CD4-positive, alpha-beta T cell treated with Interleukin-6 at 100 ng/mL for 8 hours (primary cell): ENCODE measurements at places on chromosomes 2 and 18.
A peak's percentile ranks its signal among the peaks of the same experiment; 100 is the strongest.

DNA sequence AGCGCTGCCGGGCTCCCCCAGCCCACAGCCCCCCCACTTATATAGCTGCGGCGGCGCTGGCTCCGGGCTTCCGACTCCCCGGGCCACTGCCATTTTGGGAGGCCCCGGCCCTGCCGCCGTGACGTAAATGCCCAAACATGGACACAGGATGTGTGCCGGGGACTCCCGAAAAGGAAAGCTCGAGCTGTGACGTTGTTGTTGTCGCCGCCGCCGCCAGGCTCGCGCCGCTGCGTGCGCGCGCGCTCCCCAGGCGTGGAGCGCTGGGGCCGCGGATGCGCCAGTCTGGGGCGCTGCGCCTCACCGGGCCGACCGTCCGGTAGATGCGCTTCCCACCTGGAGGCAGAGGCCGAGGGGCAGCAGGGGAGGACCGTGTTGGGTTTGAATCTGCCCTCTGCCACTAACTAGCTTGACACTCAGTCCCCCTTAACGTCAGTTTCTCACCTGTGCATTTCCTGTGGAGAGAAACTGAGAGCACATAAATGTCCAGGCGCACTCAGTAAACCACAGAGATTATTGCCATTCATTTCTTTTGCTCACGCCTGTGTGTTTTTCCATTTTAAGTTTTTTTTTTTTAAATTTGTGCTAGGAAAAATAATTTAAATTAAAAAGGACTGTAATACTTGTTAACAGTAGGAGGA is at the start of gene EGR4:
Gene EGR4, minus strand, starts transcription at position 15 of the 638 bp plus-strand sequence. CDS start 231 bp downstream, outside the sequence.
- peak; percentile 83 for DNase-seq

GRCh38 chr2:12432985-12433625 is 283.6 kb upstream of the TRIB2 start:
- no peak for DNase-seq

- no peak for DNase-seq
Observed at GRCh38 chr2:217899231-217900009, 103.4 kb downstream of the TNS1 start.

DNA sequence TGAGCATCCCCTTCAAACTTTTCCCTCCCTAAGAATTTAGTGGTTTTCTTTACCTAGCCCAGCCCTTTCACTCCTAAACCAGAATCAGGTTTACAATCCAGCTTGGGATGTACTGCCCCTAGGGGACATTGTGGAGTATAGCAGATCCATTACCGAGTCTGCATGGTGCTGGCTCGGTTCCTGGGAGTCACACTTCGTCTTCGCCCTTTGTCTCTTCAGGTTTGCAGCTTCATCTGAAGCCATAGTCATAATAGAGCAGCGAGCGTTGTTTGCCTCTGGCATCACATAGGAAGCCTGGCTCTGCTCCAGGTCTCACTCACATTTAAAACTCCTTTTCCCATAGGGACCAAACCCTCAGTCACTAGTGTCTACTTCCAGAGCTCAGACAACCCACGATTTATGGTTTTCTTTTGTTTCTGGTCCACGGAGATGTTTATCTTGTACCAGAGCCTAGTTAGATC is 16.8 kb upstream of the LYPD6 start:
- DNase-seq = no peak

DNA sequence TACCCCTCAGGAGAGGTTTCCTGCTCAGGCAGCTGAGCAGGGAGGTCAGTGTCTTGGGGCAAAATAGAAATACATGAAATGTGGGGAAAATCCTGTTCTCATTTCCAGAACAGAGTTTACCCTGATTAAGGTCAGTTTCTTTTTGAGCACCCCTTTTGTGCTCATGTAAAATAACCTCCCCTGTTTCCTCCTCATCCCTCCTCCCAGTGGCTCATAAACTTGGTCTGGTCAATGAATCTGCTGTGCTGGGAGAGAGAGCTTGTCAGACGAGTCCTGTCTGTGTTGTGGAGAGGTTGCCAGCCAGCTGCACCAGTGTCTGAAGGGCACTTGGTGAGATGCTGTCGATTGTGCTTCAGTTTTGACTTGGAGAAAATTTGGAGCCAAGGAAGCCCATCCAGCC is 48.6 kb downstream of the NTSR2 start:
- no peak for DNase-seq

GRCh38 chr18:39555496-39555895 is 1989.9 kb upstream of the CELF4 start:
- DNase-seq = no peak

DNA sequence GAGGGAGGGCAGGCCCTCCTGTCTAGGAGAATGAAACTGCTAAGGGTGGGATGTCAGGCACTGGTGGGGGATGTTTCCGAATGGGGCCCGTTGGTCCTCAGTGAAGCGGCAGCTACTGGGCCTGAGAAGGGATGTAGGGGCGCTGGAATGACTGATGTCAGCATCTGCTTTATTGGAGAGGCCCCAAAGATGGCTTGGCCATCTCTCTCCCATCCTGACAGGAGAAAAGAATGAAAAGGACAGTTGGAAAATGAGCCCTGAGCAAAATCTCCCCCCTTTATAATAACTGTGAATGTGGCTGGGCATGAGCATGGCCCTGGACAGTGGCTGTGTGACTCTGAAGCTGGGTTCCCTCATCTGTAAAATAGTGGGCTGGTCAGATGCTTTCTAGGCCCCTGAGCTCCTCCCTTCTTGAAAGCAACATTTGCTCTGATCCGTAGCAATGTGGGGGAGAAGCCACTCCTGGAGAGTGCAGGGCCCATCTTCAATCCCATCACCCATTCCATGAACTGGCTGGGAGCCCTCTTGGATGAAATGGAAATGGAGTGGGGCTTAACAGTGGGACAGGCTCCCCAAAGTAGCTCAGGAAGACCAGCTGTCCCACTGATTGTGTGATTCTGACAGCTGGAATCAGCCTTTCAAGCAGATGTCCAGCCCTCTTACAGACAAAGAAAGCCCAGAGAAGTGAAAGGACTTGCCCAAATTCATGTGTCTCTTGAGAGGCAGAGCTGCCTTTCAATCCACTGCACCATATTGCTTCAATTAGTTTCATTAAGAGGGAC is 232.7 kb upstream of the SMAD2 start:
- DNase-seq = no peak

- no peak for DNase-seq
Observed at GRCh38 chr2:86445436-86445835, 4.3 kb downstream of the KDM3A start.

DNA sequence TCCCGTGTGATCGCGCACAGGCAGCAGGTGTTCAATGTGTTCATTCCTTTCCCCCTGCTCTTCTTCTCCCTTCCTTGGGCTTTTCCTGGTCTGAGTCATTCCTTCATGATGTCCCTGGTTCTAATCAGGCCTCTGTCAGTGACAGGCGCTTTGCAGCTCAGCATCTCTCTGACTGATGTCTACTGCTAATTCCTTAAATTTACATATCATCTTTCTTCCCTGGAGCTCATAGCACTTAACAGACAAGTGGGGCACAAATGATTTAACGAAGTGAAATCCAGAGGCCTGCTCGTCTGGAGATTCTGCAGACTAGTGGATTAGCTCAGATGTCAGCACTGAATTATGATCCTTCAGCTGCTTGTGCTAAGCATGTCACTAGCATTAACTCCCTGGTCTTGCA is 77.9 kb downstream of the NRP2 start:
- DNase-seq = no peak

DNA sequence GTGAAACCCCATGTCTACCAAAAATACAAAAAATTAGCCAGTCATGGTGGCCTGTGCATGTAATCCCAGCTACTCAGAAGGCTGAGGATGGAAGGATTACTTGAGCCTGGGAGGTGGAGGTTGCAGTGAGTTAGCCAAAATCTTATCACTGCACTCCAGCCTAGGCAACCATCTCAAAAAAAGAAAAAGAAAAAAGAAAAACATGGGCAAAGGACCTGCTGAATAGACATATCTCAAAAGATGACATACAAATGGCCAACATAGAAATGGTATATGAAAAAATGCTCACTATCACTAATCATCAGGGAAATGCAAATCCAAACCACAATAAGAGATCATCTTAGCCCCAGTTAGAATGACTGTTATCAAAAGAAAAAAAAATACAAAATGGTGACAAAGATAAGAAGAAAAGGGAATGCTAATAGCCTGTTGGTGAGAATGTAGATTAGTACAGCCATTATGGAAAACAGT is 1.4 kb upstream of the TGOLN2 start:
- no peak for DNase-seq

- no peak for DNase-seq
Observed at GRCh38 chr2:68238955-68239822, 13.1 kb downstream of the PPP3R1 start.

- no peak for DNase-seq
Observed at GRCh38 chr2:110874453-110875383, 142.3 kb downstream of the ACOXL start.

DNA sequence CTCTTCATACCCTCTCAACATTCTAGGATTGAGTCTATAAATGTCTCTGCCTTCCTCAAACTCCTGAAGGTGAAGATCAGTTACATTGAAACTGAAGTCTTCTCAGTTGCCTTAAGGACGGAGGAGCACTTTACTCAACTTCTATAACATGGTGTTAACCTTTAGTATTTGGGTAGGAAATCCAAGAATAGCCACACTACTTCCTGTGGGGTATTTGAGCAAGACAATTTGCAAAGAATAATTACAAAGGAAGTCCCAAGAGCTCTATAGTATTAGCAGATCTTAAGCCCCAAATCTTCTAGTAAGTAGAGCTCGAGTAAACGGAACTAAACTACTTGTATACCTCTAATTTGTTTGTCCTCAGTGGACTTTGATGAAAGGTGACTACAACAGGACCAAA is 80.9 kb downstream of the SP100 start:
- peak; percentile 3 for DNase-seq

GRCh38 chr18:59730896-59731295 is 33.7 kb upstream of the CCBE1 start:
- no peak for DNase-seq

DNA sequence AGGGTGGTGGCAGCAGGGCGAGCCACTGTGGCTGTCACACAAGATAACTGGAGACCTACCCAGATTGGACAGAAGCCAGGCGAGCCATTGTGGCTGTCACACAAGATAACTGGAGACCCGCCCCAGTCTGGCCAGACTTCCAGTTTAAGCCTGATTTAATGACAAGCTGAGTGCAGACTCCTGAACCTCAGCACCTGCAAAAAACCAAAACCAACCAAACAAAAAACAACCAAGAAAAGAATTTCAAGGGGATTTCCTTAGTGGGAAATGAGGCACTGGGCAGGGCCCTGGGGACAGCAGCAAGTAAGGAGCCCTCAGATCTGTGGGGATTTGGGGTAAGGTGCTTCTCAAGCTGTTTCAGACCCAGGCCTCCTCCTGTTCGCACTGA is 95.2 kb upstream of the BOD1L2 start:
- DNase-seq = no peak

DNA sequence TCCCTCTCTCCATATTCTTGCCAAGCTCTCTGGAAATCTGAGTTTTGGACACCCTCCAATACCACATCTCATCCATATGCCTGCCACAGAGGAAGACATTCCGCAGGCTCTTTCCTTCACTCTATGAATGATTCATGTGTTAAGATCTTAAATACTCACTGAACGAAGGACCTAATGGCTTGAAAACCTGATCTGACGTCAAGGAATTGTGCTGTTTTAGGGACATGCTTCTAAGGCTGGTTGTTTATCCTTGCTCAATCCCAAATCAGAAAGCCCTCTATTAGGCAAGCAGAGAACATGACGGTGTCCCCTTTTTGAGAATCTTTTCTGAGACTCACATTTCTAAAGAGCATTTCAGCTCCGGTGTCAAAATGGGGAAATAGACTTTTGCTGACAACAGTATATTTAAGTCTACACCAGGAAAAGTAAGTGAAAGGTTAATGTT is 83.7 kb upstream of the GALNT5 start:
- DNase-seq = no peak

DNA sequence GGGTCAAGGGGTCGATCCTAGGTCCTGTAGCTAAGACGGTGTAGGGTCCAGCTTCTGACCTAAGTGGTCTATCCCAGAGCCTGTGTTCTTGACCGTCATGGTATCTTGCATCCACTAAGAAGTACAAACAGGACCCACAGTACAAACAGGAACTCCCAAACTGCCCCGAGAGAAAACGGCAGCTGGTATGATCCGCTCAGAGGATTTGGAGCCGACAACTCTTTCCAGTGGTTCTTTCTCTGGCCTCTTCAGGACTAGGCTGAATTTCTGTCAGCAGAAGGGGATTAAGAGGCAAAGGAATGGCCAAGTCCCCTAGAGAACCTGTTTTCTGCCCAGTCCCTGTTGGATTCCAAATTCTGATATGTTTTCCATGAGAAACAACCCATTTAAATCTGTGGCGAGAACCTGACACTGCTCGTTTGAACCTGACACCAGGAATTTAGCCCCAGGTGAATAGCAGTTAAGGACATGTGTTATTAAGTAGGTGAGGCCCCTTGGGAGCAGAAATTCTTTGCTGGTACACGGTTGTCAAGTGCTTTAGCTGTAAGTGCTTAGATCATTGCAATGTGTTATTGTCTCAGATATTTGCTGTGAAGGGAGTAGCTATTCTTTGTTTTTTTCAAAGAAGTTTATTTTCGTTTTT is 50.5 kb upstream of the TXNDC2 start:
- no peak for DNase-seq

DNA sequence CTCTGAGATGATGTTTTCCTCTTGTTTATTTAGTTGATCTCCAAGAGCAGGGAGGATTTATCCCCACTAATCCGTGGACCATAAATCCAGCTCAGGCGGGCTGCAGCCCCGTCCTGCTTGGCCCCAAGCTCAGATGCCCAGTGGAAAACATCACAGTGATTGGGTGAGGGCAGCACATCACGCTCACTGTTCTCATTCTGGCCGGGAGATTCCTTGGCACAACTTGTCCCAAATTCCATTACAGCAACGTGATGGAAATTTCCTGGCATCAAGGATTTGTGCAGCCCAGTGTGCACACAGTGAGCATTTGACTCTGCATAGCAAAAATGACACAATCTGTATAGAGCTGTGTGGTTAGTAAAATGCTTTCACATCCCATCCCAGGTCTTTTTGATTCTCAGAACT is 96.8 kb downstream of the VAPA start:
- no peak for DNase-seq

DNA sequence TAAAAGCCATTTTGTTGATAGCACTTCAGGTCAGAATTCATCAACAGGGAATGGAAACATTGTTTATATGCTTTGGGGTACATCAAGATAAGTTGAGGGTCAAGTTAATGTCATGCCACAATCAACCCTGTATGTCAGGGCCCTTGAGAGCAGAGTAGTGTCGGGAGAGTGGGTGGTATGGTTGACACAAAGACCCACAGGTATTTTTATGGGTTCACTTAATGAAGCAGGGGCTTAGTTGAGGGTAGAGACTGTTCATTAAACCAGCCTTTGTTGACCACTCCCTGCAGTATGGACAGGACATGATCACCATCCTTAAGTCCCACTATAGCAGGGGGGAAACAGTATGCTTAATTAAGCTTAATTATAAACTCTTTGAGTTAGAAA is 5.7 kb downstream of the RPL37A start:
- DNase-seq = no peak

DNA sequence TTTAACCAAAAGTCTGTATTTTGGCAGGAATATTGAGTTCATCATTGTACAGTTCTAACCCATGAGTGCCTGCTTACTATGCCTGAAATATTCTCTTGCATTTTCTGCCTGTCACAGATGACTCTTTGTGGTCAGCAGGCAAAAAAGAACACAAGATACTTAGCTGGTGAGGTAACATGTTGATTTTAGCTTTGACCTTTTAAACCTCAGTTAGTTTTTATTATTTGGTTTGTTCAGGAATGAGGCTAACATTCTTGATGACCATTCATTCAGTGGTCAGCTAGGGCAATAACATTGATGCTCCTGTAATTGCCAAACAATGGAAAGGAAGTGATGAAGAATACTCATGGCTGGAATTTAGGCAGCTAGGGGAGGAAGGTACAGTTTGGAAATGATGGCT is 491.2 kb downstream of the PIK3C3 start:
- DNase-seq = no peak

- DNase-seq = no peak
Observed at GRCh38 chr2:217362710-217363109, 502.8 kb upstream of the TNP1 start.
